Activated CD4-positive, alpha-beta T cell treated with anti-CD3 and anti-CD28 coated beads, Interleukin-2, amount 10 ng/mL, durations not matched to agents 24 days and 14 days (primary cell): ENCODE measurements at places on chromosomes 12 and 14.

DNA sequence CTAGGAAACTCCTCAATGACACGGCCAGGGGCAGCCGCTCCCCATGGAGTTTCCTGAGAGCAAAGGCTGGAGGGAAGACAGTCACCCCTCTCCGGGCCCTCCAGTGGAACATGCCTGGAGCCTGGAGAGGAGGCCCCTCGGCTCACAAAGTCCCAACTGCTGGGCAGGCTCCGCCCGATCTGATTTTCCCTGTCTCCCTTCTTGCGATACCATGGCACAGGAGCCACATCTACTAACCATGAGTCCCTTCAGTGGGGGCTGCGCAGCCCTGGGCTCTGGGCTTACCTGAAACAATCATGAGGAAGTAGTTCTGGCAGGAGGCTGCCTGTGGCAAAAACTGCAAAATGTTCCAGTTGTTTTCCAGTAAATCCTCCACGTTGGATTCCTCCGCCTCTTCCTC lies 15.3 kb downstream of the P2RX2 start:
- no peak for DNase-seq
- no peaks in the 10 kb centered on the region for H3K27me3 ChIP-seq
- H3K36me3 ChIP-seq, result peaks cover 78% of the 10 kb centered on the region
- H3K27ac ChIP-seq, result no peak overlapping the region

GRCh38 chr12:9319842-9320173 lies 111.6 kb upstream of the PZP start:
- H3K36me3 ChIP-seq, result no peaks in the 10 kb centered on the region
- H3K27ac ChIP-seq, result no peak overlapping the region
- H3K4me1 ChIP-seq, result peaks cover 1% of the 10 kb centered on the region

GRCh38 chr12:3132636-3133404 lies 55.6 kb downstream of the TSPAN9 start:
- H3K4me3 ChIP-seq, result no peak overlapping the region
- no peak overlapping the region for H3K27ac ChIP-seq
- H3K4me1 ChIP-seq, result peaks cover 14% of the 10 kb centered on the region
- H3K27me3 ChIP-seq, result peaks cover 43% of the 10 kb centered on the region
- no peaks in the 10 kb centered on the region for H3K36me3 ChIP-seq

- H3K27ac ChIP-seq, result no peak overlapping the region
- H3K36me3 ChIP-seq, result peaks cover 24% of the 10 kb centered on the region
- H3K4me1 ChIP-seq, result peaks cover 4% of the 10 kb centered on the region
- no peak overlapping the region for H3K4me3 ChIP-seq
- no peak for DNase-seq
- no peaks in the 10 kb centered on the region for H3K27me3 ChIP-seq
Observed at GRCh38 chr14:60278350-60278749, 29.3 kb downstream of the PPM1A start.

DNA sequence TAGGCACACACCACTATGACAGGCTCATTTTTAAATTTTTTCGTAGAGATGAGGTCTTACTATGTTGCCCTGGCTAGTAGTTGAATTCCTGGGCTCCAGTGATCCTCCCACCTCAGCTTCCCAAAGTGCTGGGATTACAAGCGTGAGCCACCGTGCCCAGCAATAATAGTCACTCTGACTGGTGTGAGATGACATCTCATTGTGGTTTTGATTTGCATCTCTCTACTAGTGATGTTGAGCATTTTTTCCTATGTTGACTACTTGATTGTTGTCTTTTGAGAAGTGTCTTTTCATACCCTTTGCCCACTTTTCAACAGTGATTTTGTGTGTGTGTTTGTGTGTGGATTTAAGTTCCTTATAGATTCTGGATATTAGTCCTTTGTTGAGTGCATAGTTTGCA lies 26.3 kb downstream of the ATP2A2 start:
- peak overlapping the region; percentile 77 for H3K27ac ChIP-seq
- no peaks in the 10 kb centered on the region for H3K27me3 ChIP-seq
- peaks cover 39% of the 10 kb centered on the region for H3K36me3 ChIP-seq
- no peak for DNase-seq
- H3K4me3 ChIP-seq, result no peak overlapping the region
